ENCODE measurements at places on chromosomes 16 and 17.

DNA sequence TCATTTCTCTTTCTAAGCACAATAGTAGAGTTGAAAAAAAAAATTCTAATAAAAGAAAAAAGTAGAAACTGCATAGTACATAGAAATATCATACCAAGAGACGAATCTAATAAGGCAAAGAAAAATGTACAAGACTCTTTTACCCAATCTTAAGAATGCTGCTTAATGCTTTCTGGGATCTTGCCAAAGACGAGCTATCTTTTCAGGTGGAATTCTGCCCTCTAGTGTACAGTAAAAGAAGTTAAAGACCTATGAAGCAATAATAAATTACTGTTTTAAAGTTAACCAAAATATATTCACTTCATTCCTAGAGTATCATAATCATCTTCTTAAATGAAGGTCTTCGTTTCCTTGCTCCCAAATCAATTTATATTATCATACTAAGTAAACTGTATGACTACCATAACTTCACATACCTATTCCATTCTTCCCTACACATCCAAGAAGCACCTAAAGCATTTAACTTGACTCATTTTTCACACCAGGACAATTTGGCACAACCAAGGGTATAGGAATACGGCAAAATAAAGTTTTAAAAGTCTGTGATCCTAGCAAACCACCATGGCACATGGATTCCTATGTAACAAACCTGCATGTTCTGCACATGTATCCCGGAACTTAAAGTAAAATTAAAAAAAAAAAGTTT, 47.7 kb downstream of the CFDP1 start:
- peak; percentile 16 for DNase-seq

- DNase-seq, result no peak
These were observed 696.7 kb downstream of the MAF start for GRCh38 chr16:78903843-78904242.

DNA sequence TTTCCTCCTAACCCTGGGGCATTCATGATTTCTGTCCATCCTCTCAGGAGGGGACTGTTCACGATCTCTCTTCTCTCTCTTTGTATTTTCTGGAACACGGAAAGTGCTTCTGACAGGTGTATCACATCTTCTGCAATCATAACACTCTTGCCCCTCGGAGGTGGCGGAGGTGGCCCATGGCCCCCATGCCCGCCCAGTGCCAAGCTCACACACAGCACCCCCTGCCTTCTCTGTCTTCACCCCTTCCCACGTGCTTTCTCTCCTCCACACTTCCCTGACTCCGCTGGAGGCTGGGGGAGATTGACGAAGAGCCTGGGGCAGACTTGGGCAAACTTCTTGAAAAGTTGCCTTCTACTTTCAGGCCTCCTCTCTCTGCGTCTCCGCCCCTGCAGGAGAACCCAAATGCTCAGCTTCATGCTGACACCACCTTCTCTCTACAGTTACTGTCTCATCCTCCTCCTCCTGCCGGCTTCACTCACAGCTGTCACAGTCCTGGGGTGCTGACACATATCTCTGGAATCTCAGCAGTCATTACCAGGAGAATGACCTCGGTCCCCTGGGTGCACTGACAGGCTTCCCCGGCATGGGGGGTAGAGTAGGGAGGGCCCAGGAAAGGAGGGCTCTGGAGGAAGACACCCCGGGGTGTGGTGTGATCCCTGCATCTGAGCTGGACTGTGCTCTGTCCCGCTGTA, 127.1 kb downstream of the ENGASE start:
- DNase-seq, result no peak

- no peak for DNase-seq
These were observed 19.2 kb downstream of the UNC119 start for GRCh38 chr17:28533091-28533807.

- no peak for DNase-seq
These were observed 155.6 kb upstream of the PLCG2 start for GRCh38 chr16:81623365-81624102.

DNA sequence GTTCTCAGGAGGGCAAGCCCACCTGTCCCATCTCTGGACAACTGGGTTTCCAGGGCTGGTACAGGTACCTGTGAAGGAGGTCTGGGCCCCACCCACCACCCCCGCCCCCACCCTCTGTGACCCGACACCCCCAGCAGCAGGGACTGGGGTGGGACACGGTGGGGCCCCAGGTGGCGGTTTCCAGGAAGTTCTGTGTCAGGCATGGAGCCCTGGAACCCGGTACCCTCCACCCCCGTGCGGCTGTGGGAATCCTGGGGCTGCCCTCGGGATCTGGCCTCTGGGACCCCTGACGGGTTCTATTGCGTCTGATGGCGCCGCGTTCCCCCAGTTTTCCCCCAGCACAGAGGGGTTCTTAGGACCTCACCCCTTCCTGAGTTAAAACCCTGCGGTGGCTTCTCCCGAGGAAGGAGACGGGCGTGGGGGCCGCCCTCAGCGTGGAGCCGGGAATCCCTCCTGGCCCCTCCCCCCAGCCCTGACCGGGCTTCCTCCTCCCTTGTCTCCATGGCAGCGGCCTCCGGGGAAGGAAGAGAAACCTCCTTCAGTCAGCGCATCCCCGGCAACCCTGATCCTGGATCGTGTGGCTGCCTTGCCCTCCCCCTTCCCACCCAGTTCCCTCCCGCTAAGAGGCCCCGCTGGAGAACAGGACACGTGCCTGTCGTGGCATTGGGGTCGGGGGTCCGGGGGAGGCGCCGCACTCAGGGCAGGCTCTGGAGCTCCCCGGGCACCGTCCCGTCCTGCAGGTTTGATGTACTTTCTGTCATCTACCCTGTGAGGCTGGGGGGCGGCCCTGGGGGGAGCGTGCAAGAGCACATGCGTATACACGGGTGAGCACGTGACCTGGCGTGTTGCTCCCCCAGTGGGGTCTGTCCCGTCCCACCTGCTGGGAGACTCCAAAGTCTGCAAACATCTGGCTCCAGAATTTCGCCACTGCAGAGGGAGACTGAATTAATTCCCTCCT, 30.3 kb downstream of the CACNA1H start:
- DNase-seq, result no peak

- no peak for DNase-seq
These were observed 1.8 kb downstream of the ZBTB4 start for GRCh38 chr17:7477392-7478275.

GRCh38 chr17:79690988-79691836, 39.5 kb upstream of the ENPP7 start:
- no peak for DNase-seq

GRCh38 chr17:4551141-4551540, 4.0 kb downstream of the MYBBP1A start:
- DNase-seq, result no peak

- DNase-seq, result no peak
These were observed 378.1 kb upstream of the CDH11 start for GRCh38 chr16:65500007-65500406.

- DNase-seq, result no peak
These were observed 1.6 kb downstream of the APOBR start for GRCh38 chr16:28495795-28496749.

- DNase-seq, result no peak
These were observed 2.4 kb downstream of the SLC25A35 start for GRCh38 chr17:8292639-8293395.

GRCh38 chr16:29744541-29745101, 1.2 kb downstream of the C16orf54 start:
- DNase-seq, result peak; percentile 43

DNA sequence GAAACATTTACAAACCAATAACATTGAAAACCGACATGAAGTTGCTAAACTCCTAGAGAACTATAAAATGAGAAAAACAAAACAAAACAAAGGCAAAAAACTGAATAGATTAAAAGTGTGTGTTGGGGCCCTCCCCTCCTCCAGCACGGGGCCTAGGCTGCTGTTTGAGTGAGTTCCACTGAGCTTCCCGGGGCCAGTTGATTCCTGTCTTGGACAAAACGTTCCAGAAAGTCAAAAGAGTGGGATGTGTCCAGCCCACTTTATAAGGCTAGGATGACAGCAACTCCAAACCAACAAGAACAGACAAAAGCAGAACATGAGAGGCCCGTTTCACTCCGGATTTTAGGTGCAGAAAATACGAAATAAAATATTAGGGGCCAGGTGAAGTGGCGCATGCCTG, 11.6 kb upstream of the CSNK1D start:
- no peak for DNase-seq

DNA sequence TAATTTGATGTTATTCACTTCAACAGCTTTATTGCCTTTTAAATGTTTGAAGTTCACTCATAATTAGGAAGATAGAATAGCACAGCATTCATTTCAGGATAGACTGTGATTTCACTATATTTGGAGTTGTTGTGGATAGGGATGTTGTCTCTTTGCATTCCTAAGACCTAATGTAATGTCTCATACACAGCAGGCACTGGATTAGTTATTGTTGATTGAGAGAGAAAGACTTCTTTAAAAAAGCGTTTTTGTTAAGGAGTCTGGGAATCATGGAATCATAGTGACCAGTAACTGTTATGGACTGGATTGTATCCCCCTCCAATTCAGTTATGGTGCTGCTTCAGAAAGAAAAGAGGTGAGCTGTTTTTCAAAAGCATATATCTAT, 122.0 kb downstream of the USP22 start:
- DNase-seq, result no peak

DNA sequence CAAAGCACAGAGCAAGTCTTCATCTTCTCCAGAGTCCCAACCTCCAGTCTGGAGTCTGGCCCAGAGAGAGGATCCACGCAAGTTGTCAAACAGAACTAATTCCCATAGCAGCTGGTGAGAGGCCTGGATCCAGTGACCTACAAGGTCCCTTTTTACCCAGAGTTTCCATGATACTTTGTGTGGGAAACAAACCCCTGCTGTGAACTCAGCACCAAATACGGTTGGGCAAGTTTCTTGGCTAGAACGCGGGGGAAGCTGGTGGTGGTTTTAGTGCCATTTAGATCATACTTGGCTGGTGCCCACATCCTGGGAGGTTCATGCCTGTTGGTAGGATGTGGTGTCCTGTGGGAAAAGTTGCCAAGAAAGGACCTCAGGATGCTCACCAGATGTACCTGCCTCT, 18.1 kb downstream of the TMC7 start:
- DNase-seq, result no peak

DNA sequence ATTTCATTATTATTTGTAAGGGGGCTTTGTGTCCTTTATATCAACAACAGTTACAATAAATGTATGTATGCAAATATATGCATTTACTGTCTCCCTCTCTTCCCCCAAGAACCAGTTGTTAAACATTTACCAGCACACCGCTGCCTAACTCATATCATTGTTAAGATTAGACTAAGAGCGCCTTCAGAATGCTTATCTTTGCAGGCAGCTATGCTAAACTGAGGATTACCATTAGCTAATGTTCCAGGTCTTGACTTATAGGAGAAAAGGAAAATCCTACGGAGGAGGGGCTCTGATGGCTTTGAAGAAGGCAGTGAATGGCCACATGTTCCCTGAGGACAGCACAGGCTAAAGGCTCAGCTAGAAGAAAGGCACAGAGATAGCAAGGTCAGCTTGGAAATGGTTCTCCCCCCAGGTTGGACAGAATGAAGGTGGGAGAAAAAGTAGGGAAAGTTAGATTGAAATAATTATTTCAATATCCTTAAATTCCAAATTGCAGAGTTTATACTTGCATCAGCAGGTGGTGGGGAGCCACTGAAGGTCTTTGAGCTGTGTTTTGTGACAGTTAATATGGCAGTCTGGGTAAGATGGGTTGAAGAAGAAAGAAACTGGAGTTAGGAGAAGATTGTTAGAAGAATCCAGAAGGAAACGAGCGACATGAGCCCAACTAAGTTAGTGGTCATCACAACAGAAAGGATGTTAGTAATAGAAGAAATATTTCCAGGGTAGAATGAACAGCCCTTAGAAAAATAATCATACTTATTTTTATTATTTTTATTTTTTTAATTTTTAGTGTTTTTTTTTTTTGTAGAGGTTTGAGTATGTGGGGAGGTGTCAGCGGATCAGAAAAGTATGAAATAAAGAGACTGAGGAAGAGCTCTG, 87.0 kb upstream of the MAF start:
- no peak for DNase-seq

- no peak for DNase-seq
These were observed 20.5 kb downstream of the EFTUD2 start for GRCh38 chr17:44878627-44879221.

- no peak for DNase-seq
These were observed 4.8 kb upstream of the ATP2A3 start for GRCh38 chr17:3968886-3969524.

GRCh38 chr17:68718465-68718864, 117.3 kb upstream of the FAM20A start:
- no peak for DNase-seq

- no peak for DNase-seq
These were observed 114.5 kb downstream of the BANP start for GRCh38 chr16:88065747-88066142.

Measured in GM06990 (cell line).